Epithelial cell of proximal tubule (primary cell): ENCODE measurements at places on chromosomes 5 and 9. TPM values are rescaled to one million over a fixed set of nuclear protein-coding genes. Genes with fewer than 3 reads are reported as not detected.

IRX4 gene
- 0.72 TPM in 1 of 2 replicates, not detected in the other for total RNA-seq

ST8SIA4 gene
- 0.12 and 0.72 TPM in 2 replicates for total RNA-seq

SPINK7 gene
- total RNA-seq: not detected in 2 replicates

TMEM174 gene
- not detected in 2 replicates for total RNA-seq

DNA sequence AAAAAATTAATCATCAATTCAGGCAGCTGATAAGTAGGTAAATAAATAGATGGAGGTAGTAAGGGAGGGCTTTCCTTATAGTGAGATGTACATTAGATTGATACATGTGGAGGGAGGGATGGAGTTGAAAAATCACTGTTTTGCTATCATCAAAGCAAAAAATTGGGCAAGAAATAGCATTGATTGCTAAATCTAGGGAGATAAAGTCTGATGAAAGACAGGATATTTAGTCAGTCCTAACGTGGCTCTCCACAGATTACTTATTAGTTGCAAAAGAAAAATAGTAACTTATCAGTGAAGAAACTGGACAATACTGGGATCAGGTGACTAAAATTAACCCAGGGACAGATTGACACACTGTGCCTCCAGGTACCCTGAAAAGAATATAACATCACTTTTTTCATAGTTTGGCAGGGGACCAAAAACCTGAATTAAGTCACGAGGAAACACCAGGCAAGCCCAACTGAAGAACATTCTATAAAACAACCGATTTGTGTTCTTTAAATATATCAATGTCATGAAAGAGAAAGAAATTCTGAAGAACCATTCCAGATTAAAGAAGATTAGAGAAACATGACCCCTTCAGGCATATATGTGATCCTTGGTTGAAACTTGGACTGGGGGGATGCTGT, 27.1 kb upstream of the GOLPH3 start:
- DNase-seq: peak; percentile 59

- DNase-seq: no peak
Measured at GRCh38 chr9:92183449-92183848, 68.2 kb upstream of the SPTLC1 start.

DNA sequence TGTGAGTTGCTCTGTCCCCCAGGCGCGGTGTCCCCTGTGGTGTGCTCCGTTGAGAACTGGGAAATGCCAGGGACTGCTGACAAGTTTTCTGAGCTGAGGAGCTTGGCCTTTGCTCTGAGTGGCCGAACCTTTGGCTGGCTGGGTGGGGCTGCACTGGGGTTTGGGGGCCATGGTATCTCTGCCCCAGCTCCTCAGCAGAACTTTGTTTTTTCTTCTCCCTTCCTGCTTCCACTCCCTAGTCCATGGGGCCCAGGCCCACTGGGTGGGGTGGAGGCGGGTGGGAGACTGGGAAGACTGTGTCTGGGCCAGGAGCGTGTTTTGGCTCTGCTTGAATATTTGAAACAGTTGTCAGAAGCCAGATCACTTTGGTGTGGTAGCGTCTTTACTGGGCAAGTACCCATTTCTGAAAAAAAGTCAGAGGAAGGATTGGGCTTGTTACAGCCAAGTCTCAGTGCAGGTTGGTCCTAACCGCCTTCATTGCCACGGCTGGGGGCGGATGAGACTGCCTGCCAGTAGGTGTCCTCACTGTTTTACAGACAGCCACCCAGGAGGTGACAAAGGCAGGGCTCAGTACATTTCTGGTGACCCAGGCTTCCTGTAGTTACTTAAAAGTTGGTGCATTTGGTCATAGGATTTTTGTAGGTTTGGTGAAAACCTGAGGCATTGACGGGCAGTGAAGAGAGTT, 92.7 kb downstream of the DAB2IP start:
- DNase-seq: no peak

GRCh38 chr5:2670940-2671339, 80.5 kb downstream of the IRX2 start:
- no peak for DNase-seq

- no peak for DNase-seq
Measured at GRCh38 chr9:136081113-136081825, 13.8 kb downstream of the NACC2 start.

DNA sequence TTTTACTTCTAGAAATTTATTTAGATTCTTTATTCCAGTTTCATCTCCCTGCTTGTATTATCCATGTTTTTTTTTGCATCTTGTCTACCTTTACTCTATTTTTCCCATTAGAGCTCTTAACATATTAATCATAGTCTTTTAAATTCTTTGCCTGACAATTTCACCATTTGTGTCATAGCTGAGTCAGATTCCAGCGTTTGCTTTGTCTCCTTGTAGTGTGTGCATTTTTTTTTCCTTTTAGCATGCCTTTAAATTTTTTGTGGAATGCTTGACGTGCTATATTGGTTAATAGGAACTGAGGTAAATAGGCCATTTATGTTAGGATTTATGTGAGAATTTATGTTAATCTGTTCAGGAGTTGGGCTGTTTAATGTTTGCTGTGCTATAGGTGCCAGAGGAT, 41.8 kb upstream of the NFIL3 start:
- DNase-seq: no peak

DNA sequence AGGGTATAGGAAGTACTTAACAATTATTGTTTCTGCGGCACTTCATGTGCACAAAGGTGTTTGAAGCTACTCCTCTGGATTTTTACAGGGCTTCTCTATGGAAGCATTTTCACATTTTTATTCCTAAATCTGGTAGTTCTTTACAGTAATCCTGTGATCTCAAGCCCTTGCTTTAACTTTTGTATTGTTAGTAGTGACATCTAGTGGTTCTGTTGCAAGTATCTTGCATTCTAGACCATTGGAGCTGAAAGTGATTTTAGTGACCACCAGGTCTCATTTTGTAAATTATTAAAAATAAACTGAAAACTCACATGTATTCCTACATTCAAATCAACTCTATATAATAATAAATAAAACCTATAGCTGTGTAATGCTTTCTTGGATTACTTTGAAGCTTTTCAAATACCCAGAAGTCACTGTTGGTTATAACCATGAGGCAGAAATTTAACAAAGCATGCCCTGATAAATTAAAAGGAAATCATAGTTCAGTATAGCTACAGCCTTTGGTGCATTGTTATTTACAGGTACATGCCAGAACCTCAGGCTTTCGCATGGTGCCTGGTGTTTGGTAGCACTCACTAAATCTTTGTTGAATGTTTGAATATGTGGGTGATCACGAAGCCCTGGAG, 18.9 kb downstream of the RPS23 start:
- no peak for DNase-seq
